ENCODE measurements at places on chromosomes 1 and 21.

DNA sequence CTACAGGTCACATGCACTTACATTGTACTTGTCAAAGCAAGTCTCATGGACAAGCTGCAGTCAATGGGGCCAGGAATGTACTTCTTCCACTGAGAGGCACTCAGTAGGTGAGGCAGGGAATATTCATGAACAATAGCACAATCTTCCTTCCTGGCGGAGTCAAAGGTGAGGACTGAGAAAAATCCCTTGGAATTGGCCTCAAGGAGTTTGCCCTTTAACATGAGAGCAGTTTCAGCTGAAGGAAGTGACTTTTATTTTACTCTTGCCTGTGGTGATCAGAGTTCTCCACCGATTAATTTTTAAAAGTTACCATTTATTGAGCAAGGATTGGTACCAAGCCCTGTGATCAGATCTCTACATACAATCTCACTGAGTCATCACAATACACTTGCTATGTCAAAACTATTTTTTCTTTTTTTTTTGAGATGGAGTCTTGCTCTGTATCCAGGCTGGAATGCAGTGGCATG is 11.2 kb upstream of the AK2 start:
- DNase-seq = peak; percentile 38

DNA sequence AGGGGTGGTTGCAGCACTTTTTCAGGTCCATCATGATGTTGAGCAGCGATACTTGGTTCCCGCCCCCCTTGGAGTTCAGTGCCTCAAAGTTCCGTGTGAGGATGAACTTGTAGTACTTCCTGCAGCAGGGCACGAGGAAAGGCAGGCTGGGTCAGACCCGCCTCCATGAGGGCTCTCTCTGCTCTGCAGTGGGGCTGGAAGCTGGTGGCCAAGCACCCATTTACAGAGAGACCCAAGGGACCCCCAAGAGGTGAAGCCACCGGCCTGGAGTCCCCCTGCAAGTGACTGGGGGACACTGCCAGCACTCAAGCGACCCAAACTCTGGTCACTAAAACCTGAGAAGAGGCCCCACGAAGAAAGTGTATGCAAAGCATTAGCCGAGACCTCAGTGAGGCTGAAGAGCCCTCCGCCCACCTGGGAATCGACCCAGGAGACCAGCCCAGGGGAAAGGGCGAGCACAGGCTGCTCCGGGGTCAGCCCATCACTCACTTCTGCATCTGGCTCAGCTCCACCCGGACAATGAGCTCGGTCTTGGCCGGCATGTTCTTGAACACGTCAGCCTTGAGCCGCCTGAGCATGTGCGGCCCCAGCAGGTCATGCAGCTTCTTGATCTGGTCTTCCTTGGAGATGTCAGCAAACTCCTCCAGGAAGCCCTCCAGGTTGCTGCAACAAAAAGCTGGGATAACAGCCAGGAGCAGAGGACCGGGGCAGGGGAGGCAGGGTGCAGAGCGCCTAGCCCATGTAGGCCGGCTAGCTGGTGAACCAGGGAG is 45.2 kb downstream of the CHD5 start:
- no peak for DNase-seq

DNA sequence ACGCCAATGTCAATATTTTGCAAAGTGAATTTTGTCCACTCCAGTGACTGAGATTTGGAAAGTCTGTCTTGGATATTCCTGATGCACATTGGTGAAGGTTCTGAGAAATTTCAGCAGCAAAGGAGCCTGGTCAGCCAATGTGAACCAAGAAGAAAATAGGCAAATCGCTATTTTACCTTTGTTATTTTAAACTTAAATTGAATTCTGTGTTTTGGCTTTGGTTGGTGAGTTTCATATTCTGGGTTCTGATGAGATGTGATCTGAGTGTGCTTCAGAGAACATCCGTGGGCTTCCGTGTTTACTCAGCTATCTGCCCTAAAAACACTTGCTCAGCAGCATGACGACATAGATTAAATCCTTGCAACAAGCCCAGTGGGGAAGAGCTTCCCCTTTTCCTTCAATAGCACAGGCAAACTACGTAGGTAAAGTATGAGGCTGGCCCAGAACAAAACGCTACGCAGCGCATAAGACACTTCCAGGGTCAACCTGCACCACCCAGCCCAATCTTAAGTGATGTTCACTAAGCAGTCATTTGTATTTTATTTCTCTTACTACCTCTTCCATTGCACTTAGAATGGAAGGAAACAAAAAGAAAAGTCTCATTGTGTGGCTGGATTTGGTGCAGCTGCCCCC is 176.4 kb upstream of the KAZN start:
- DNase-seq = no peak

- no peak for DNase-seq
Measured at GRCh38 chr1:160859166-160859565, 3.5 kb downstream of the CD244 start.

GRCh38 chr1:6440198-6441126 is 15.9 kb downstream of the ESPN start:
- peak; percentile 22 for DNase-seq

DNA sequence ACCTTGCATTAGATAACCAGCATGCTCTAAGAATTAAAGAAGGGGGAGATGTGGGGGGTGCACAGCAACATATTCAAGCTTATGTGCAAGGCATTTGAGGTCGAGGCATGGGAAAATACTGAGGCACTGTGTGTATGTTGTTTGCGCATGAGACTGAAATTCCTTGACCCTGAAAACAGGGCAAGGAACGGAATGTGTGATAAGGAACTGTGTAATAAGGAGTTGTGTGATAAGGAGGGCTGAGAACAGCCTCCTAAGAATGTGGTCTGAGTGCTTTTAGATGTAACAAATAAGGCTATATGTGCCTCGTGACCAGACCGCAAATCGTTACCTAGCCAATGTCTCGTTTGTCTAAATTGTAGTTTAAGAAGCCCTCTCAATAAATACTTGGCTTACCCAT is 26.5 kb upstream of the ITLN1 start:
- DNase-seq = no peak

Data from fibroblast of skin of abdomen (primary cell).